HuH-7 (cell line): ENCODE measurements at places on chromosomes 7 and 10.

DNA sequence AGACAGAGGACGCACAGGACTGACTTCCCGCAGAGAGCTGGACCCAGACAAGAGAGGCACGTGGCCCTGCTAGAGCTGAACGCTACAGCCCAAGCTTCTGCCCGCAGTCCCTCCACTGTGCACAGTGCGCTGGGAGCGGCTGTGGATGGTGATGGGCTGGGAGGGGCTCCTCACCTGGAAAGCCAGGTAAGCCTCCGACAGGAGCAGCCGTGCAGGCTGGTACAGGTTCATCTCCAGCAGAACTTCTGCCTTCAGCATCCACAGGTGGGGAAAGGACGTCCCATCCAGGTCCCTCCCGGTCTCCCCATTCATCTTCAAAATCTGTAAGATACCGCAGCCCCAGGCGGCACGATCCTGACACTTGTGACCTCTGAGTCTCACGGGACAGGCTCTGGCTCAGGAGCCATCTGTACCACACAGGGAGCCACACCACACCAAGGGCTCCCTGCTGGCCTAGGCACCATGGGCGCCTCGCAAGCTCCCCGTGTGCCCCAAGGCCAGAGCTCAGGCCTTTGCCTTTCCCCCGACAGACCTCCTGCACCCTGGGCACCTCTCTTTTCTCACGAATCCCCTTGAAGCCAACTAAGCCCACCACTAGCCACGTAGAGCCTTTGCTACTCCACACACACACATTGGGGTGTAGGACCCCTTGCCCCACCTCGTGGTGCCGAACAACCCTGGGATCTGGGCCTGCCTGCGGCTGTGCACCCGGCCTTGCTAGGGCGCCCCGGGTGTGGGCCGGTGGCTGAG is 76.3 kb downstream of the CFAP46 start:
- DNase-seq = no peak

DNA sequence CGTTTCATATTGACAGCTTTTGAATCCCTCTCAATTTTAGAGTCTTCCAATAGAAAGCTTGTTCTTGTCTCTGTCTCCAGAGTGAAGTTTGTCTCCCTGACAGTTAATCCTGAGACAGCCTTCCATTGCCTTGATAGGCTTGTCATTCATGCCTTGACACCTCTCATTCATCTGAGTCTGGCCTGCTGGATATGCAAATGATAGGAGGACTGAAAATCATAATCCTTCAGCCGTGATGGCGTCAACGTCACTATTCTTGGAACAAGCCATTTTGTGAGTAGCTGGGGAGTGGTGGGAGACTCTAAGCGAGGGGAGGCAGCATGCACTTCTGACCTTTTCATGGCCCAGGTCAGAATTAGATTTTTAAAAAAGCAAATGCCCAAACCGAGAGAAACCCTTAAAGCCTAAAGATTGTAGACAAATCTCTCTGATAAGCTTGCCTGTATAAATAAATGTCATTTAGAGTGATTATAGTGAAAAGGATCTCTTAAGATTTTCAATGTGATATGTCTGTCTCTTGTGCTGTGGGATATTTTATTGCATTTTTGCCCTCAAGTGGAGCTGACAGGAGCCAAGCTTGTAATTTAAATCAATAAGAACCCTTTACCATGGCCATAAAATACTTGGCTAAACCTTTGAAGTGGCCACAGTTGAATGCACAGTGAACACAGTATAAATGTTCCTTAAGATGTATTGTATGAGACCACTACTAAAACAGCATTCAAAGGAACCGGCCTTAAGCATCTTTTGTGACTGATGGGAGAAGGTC is 148.8 kb downstream of the SNX10 start:
- no peak for DNase-seq

DNA sequence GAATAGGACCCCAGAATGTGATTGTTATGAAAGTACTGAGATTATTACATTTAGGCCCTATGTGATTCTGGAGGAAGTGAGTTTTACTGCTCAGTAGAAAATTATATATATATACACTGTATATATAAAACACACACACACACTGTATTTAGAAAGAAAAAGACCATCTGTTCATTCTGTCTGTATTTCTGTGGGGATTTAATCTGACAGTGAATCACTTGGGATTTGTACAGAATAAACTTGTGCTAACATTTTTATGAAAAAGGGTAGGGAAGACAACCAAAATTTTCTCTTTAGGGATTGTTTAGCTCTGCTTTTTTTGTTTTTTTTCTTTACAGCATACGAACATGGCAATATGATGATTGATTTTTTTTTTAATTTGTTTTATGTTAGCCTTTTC is 142.7 kb downstream of the EXOC4 start:
- DNase-seq = no peak

- DNase-seq = no peak
These were observed 123.4 kb upstream of the BTBD16 start for GRCh38 chr10:122147663-122148062.

- DNase-seq = no peak
These were observed 34.1 kb upstream of the KCNMA1 start for GRCh38 chr10:77671594-77672252.

- no peak for DNase-seq
These were observed 10.2 kb upstream of the EPC1 start for GRCh38 chr10:32357056-32357735.

- no peak for DNase-seq
These were observed 101.6 kb downstream of the PDGFA start for GRCh38 chr7:417973-418601.

GRCh38 chr10:124271676-124272075 is 147.0 kb downstream of the OAT start:
- no peak for DNase-seq

DNA sequence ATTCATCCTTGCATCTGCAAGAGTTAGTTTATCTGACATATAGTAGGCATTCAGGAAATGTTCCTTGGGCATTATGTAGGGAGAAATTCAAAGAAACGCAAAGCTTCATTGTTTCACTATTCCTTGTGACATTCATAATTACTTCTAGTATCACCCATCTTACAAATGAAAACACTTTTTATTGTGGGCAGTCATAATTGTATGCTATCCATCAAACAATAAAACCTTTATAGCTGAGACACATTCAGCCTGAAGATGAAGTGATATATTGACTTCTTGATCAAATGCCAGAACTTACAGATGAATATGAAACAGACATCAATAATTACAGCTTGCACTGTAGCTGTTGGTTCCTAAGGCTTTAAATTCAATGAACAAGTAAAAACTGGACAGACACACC is 36.4 kb downstream of the FAM204A start:
- DNase-seq = no peak

GRCh38 chr10:80373502-80373901 is 16.9 kb downstream of the DYDC2 start:
- no peak for DNase-seq

GRCh38 chr10:21530168-21530567 is 3.9 kb upstream of the MLLT10 start:
- no peak for DNase-seq

DNA sequence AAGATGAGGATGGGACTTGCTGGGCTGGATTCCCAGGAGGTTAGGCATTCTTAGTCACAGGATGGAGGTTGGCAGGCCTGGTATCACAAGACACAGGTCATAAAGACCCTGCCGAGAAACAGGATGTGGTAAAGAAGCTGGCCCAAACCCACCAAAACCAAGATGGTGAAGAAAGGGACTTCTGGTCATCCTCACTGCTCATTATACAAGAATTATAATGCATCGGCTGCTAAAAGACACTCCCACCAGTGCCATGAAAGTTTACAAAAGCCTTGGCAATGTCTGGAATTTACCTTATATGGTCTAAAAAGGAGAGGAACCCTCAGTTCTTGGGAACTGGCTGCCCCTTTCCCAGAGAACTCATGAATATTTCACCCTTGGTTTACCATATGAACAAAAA is 345.5 kb upstream of the POM121L12 start:
- no peak for DNase-seq

DNA sequence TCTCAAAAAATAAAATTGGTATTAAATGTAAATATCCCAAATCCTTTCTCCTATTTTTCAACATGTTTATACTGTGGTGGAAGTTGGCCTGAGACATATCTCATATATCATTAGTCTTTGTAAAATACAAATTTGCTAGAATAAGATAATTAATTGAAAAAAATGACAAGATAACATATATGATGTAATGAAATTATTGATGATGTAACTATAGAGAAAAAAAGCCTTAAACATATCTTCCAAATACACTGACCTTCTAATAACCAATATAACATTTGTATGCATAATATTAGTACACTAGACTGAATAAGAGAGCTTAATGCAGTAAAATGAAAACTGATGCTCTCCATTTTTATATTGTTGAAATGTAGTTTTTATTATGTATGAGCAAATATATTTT is 104.3 kb downstream of the PRKG1 start:
- DNase-seq = no peak

DNA sequence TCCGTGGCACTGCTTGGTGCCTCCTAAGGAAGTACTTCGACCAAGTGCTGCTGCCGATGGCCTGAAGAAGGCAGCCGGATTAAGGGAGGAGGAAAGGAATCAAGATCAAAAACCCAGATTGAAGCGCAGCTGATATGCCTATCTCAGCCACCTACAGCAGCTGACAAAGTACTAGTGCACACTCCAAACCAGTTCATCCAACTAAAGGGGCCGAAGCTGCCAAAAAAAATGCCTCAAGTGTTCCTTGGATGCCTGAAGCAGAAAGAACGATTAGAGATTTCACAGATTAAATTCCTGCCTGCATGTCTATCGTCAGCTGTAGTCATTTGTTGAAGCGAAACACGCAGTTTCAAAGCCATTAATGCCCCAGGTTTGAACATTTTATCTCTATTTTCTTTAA is 65.7 kb downstream of the TNRC18 start:
- no peak for DNase-seq

DNA sequence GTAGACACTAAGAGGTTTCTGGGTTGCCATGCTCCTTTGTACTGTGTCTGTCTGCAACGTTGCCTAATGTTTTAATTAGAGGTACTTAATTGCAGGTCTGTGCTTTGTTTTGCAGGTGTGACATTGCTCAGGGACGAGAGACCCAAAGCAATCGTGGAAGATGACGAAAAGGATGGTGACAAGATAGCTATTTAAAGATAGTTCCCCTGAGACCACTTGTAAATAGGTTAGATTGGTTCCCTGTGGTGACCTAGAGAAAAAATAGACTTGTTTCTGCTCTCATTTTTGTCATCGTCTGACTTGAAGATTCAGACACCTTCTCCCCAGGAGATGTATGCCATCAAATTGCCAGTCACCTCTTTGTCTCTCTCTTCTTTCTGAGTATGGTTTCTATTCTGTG is 20.1 kb downstream of the PPP1R17 start:
- DNase-seq = no peak

DNA sequence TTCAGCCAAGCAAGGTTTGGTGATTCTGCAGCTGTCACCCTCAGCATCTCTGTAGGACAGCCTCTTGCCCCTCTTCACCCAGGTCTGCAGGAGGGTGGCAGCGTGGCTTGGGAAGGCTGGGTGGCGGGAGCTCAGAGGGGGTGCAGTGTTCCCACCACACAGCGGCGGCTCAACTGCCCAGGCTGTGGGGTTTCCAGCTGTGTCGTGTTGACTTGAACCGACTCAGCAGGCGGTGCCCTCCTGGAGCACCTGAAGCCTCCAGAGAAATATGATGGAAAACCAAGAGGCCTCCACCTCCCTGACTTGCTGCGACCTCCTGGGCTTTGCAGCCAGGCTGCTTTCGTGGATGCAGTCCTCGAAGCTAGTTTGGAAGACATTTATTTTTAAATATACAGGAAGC is 68.0 kb upstream of the KLF6 start:
- DNase-seq = no peak

DNA sequence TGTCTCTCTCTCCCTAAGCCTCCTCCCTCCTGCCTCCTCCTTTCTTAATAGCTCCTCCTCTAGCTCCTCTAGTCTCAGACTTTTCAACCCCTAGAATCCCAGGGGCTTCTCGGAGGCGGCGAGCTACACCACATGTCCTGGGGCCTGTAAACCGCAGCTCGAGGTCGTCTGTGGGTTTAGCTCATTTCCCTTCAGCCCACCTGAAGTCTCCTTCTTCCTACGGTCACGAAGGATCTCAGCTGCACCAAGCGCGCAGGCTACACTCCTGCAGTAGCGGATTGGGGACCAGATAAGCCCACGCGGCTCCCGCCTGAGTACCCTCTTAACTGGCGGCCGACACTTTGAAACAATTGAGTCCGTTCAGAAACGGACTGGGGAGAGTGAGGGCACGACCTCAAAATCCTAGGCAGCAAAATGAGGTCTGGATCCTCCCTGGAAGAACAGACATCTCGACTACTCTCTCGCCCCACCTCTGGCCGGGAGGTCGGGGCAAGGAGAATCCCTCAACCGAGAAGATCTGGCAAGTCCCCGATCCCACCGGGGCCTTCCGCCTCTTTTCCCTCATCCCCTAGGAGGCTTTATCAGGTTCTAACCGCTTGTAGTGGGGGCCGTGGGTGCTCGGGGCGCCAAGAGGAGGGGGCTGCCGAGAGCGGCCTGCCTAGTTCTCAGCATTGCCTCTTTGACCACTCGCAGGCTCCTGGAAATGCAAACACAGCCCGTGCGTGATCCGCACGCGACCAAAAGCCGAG is 1.3 kb upstream of the SORCS3 start:
- DNase-seq = no peak

GRCh38 chr7:17444673-17445072 is 146.2 kb downstream of the AHR start:
- DNase-seq = no peak

DNA sequence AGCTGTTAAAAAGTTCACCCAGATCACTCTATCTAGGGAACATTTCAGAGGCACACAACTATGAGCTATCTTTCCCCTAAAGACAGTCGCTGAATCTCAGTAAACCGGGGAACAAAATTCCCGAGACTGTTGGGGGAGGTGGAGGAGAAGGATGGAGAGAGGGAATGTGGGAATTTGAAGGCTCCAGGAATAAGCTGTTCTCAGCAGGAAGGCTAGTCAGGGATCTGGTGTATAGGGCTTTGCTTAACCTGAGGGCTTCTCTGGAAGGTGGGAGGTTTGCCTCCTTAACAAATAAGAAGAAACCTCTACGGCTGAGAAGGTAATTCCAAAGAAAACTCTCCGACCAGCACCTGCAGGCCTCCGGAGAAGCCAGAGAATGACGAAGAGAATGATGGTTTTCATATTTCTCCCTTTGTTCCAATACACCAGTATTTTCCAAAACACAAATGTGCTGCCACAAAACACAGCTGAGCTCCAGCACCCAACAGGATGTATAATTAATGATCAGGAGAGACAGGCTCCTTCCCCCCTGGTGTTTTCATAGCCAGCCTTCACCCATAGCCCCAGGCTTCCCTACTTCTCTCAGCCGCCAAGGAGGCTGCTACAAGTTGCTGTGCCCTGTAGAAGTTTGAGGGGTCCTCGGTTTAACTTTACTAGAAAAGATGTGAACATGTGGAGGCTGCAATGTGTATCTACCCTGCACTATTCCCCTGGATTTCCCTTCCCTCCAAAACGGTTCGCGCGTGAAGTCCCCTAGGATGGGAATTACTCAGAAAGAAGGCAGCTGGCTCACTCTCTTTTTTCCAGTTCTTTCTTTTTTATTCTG is 2.0 kb downstream of the KCNMA1 start:
- DNase-seq = no peak

- DNase-seq = no peak
These were observed 239.9 kb downstream of the ADRA2A start for GRCh38 chr10:111316722-111317212.

DNA sequence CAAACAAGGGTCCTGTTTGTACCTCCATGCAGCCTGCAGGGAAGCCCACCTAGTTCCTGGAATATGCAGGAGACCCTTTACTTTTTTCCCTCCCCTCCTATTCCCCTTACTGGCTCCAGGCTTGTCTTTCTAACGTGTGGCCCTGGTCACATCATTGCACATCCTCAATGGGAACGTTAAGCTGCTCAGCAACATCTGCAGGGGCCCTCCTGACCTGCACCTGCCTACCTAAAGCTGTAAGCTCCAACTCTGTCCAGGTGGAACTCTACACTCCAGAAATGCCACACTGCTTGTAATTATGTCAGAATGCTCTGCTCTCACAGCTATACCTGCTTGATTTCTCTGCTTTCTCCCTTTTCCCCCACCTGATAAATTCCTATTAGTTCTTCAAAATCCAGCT is 72.1 kb downstream of the ARMC3 start:
- no peak for DNase-seq
